ENCODE measurements at places on chromosomes 4 and X.
A peak's percentile ranks its signal among the peaks of the same experiment; 100 is the strongest.

- no peak for DNase-seq
Measured at GRCh38 chr4:101292214-101292613, 55.1 kb downstream of the PPP3CA start.

GRCh38 chrX:152907084-152907651 lies 9.3 kb downstream of the ZNF185 start:
- no peak for DNase-seq

DNA sequence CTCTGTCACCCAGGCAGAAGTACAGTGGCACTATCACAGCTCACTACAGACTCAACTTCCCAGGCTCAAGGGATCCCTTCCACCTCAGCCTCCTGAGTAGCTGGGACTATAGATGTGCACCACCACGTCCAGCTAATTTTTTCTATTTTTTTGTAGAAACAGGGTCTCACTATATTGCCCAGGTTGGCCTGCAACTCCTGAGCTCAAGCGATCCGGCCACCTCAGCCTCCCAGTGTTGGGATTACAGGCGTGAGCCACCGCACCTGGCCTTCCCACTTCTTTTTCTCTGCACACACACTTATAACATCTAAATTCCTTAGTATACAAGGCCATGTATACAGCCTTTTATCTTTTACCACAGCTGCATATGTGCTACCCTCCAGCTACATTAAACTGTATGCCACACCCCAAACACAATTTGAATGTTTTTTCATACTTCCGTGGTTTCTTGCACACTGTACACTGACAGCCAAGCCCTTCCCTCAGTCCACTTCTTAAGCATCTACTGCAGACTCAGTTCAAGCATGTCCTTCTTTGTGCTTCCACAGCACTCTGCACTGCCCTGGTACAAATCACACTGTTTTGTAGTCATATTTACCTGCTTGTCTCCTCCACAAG lies 6.5 kb downstream of the SLC7A3 start:
- DNase-seq, result no peak

DNA sequence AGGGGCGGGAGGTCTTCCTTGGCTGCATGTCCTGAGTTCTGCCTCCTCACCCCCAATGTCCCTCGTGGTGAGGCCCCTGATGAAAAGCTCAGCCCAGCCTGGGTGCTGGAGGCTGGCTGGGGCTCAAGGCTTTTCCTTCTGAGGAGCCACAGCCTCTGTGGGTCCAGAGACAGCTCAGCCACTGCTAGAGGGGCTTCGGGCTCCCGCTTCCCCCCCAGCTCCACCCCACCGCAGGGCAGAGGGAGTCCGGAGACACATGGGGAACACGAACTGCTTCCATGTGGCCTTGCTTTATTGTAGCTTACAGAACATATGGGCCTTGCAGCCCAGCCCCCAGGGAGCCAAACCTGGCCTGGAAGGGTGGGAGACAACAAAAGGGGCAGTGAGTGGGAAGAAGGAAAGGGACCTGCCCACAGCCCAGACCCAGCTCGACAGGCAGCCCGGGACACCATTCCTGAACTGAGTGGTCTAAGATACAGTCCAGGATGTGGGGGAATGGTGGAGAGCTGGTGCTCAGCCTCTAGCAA lies 89.9 kb upstream of the NKX1-1 start:
- no peak for DNase-seq

GRCh38 chrX:102155806-102156179 lies at the start of gene BEX5:
BEX5 (minus strand) TSS chrX:102155977; CDS start chrX:102154265, 1,712 bp downstream.
- DNase-seq, result peak; percentile 33

DNA sequence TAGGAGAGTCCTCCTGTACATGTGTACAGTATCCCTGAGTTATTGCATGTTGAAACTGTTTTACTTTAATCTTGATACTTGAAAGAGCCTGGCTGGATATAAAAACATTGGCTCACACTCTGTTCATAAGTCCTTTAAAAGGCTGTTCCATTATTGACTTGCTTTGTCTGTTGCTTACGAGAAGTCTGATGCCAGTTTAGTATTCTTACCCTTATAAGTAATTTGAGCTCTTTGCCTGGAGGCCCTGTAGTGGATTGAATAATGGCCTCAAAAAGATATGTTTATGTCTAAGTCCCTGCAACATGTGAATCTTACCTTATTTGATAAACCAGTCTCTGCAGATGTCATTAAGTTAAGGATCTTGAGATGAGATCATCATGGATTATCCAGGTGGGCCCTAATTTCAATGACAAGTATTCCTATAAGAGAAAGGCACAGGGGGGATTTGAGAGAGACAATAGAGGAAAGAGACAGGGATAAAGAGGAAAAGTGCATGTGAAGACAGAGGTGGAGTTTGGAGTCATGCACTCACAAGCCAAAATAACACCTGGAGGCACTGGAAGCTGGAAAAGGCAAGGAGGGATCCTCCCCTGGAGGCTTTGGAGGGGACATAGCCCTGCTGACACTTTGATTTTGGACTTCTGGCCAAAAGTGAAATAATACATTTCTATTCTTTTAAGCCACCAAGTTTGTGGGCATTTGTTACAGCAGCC lies 98.1 kb downstream of the IRF2 start:
- DNase-seq, result no peak

DNA sequence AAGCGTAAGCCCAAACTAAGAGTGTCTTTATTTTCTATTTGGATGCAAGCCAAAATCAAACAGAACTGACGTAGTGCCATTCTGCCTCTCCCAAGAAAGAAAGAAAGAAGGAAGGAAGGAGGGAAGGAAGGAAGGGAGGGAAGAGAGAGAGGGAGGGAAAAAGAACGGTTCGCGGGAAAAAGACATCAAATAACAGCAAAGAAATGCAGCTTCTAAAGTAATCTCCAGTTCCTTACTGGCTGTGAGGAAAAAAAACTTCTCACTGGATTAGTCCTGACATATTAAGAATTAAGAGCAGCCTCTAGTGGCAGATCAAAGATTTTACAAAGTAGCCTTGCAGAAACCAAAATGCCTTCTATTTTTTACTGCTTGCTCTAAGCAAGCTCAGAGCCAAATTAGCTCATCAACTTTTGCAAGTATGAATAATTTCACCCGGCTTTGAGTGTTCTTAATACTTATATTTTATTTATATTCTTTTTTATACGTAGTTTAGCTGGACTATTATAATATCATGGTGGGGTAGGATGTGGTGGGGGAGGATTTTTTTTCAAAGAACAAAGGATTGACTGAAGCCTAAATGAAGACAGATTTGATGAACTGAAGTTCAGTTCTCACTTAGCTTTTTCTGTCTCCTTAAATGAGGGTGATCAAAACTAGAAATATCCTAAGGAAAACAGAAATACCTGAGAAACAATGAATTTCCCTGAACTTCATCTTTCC lies 36.6 kb downstream of the PITX2 start:
- DNase-seq, result no peak

DNA sequence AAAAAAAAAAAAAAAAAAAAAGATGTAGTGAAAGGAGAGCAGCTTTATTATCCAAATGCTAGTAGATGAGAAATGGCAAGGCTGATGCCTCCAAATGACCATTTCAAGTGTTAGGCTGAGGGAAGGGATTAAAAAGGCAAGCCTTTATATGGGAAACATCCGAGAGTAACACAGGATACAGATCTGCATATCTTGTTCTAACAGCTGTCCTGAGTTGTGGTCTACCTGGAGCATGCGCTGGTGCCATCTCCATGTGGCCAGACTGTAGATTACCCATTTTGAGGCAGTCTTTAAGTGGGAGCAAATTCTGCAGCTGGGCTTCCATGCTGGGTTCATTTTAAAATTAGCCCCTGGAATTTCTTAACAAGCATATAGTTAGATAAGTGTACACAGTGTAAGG lies 26.0 kb upstream of the ELF2 start:
- no peak for DNase-seq

DNA sequence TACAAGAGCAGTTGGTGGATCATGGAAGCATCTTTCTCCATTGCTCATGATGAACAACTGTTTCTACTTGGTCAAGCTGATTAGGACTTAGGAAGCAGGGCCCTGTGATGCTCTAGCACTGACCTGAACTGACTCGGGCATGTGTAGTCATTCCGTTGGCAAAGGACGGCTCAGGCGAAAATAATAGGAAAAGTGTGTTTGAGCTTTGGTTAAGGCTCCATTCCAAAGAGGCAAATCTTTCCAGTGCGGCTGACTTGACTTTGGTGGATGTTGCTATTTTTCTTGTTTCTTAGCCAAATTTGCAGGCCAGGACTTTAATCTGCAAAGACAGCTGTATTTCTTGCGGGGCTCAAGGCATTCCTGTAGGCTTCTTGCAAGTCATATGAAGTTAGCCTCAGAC lies 39.5 kb downstream of the ZNF518B start:
- no peak for DNase-seq

DNA sequence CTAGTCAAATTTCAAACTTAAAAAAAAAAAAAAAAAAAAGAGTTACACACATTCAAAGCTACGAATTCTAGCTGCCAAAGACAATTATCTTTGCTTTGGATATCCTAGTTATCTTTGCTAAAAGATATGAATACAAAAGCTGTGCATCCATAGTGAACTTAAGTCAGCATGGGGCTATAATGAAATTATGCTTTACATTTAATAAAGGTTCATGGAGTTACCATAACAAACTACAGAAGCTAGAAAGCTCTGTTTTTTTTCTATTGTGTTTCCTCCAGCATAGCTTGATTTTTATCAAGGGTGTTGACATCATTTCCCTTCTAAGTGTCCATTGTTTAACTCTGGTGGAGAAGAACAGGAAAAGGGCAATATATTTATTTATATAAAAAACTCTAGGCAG lies 234.1 kb downstream of the ANKRD50 start:
- no peak for DNase-seq

- no peak for DNase-seq
Measured at GRCh38 chr4:28469387-28469786, 1608.7 kb downstream of the STIM2 start.

GRCh38 chr4:36757580-36758311 lies 476.3 kb downstream of the DTHD1 start:
- no peak for DNase-seq

DNA sequence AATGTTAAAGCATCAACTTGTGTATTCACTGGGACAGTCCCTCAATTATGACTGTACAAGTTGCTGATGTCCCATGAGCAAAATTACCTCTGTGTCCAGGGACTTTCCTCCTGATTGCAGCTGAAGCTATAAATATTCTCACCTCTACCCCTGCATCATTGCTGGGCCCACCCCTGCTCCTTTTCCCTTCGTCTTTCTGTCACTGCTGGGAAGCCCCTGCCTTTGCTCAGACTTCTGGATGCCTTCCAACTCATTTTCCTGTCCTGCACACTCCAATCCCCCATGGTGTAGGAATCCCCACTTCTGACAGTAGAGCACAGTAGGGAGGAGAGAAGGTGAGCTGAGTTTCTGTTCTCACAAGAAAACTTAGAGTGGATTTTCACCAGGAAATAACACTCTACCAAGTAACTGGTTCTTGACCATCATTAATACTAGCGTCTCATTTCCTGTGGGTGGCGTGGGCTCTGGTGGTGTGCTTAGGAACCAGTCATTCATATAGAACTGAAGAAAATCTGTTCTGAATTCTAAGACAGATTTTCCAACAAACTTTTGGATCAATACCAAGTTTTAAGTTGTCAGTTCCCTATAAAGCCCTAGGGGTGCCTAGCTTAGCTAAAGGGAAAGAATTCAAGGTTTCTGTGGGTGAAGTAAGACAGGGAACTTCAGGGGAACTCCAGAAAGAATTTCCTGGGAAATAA lies 136.2 kb upstream of the MED14 start:
- no peak for DNase-seq

DNA sequence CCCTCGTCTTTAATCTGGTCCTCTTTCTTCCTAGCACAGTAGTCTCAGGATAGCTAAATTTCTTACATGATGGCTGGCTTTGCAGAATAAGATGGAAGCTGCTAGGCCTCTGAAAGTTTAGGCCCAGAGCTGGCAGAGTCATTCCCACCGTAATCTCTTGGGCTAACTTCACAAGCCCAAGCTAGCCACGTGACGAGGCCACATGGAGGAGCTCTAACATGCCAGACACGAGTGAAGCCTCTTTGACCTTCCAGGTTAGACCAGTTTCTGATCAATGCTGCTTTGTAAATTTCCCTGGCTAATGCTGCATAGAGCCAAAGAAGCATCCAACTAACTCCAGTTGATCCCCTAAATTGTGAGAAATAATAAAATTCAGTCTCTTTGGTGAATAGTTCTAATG lies 9.5 kb upstream of the CENPE start:
- DNase-seq, result no peak

GRCh38 chrX:33808636-33809035 lies 323.5 kb downstream of the FAM47A start:
- no peak for DNase-seq

- no peak for DNase-seq
Measured at GRCh38 chr4:110134269-110134869, 64.0 kb downstream of the ELOVL6 start.

- no peak for DNase-seq
Measured at GRCh38 chr4:114396808-114397207, 201.8 kb upstream of the UGT8 start.

DNA sequence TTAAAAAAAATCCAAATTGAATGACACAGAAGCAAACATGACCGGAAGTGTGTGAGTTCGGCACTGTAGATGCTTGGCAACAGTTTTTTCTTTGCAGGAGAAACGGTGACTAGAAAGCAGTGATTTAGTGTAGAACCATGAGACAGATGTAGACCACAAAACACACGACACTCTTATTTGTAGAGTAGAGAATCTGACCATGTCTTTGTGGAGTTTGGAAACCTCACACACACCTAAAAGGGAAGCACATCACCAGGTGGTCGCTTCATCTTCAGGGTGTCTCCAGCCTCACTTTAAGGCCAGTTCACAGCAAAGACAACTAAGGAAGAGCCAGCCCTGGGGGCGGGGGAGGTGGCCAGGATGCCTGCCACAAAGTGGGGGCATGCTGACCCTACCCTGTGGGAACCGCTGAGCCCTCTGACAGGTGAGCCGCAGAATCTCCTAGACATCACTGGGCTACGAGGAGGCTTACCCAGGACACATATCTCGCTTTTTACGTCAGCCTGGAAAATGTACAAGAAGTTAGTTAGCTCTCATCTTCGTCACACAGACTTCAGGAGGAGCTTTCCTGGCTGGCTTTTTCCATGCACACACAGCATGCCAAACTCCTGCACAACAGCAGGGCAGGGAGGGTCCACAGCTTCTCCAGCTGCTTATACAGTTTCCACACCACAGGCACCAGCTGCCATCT lies 64.4 kb upstream of the PDLIM3 start:
- no peak for DNase-seq

- peak; percentile 25 for DNase-seq
Measured at GRCh38 chrX:40207626-40208025, 109.9 kb upstream of the BCOR start.

GRCh38 chr4:5717449-5718158 lies 6.6 kb downstream of the EVC start:
- DNase-seq, result no peak

DNA sequence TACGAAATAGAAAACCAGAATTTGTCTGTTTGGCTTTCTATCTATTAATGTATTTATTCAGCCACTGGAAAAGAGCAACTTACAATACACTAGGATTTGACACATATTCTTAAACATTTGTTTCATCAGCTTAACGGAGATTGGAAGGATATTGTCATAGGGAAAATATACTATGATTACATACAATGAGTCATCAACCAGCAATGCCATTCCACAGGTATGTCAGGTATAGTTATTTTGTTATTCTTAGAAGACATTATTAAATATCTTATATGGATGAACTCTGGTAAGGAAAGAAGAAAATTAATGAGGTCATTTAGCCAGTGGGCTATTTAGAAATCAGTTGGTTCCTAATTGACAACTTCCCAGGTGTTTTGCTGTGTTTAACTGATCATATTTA lies 926.6 kb downstream of the STIM2 start:
- DNase-seq, result no peak
